ENCODE measurements at places on chromosomes 6 and 20.

GRCh38 chr6:109192865-109193264, 97.6 kb downstream of the CEP57L1 start:
- DNase-seq, result no peak

- DNase-seq, result no peak
Observed at GRCh38 chr6:68726992-68727391, 91.9 kb downstream of the ADGRB3 start.

- no peak for DNase-seq
Observed at GRCh38 chr6:31510007-31510406, 12.1 kb downstream of the MICB start.

DNA sequence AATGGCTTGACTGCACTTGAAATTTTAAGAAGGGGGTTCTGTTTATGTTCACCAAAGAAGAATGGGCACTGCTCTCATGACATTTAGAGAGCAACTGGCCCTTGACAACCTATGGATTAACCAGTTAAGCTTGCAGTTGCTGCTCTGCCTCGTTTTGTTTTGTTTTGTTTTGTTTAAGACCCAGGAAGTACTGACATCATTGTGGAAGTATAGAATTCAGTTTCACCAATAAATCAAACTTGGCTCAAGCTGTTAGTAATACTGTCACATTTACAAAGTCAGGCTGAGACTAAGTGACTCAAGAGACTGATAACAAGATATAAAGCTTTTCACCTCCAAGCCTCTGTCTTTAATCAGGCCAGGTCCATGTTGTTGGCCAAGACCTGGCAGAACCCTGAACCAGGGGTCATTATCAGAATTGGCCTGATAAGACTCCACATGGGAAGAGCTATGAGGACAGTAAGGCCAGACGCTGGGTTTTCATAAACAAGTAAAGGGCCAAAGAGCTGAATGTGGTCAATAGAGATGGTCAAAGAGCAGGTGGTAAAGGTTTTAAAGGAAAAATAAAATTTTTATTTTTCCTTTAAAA, 99.4 kb upstream of the VGLL2 start:
- DNase-seq, result no peak

GRCh38 chr6:126427713-126428112, 87.8 kb downstream of the CENPW start:
- DNase-seq, result no peak

GRCh38 chr20:460180-460579, 2.2 kb downstream of the TBC1D20 start:
- no peak for DNase-seq

GRCh38 chr6:72696055-72696454, 74.2 kb downstream of the KCNQ5 start:
- no peak for DNase-seq

GRCh38 chr6:30136570-30137286, 788 bp downstream of the TRIM40 start:
- DNase-seq, result no peak

- DNase-seq, result no peak
Observed at GRCh38 chr6:53360093-53360912, 11.6 kb upstream of the ELOVL5 start.

GRCh38 chr6:116524236-116524635, 12.8 kb downstream of the CALHM5 start:
- no peak for DNase-seq

DNA sequence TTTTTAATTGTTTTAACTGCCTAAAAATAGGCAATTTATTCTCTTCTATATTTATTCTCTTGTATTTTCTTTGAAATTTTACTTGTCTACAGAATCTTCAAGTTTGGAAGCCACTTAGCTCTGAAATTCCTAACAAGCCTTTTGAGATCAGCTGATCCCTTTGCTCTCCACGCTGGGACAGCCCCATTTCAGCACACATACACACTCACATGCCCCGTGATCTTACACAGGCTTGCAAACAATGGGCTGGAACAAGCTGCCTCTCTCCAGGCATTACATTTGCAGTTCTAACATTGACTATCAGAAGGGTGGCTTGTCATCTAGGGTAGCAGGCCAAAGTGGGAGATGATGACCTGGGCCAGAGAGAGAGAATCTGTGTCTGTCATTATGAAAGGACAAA, 62.1 kb upstream of the RAB32 start:
- DNase-seq, result no peak

- DNase-seq, result no peak
Observed at GRCh38 chr6:35724471-35724870, 12.4 kb upstream of the ARMC12 start.

DNA sequence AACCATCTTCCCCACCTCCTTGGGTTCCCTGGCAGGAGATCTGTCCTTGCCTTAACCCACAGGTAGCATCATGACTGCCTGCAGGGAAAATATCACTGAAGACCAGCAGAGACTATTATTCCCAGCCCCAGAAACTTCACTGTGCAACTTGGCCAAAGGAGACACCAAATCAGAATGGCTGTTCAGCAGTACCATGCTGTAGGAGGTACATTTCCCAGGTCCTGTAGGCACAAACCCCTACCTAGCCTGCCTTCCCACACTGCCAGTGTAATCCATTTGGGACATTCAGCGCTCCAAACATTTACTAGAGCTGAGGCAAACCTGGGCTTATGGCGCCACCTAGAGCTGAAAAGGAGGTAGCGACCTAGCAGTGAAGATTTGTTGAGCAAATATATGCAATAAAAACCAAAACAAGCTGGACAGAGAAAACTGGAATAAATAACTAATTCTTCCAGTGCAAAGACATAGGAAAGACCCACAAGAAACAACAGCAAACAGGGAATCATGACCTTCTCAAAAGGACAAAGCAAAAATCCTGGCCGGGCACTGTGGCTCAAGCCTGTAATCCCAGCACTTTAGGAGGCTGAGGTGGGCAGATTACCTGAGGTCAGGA, 60.3 kb downstream of the VTA1 start:
- DNase-seq, result peak; percentile 35

DNA sequence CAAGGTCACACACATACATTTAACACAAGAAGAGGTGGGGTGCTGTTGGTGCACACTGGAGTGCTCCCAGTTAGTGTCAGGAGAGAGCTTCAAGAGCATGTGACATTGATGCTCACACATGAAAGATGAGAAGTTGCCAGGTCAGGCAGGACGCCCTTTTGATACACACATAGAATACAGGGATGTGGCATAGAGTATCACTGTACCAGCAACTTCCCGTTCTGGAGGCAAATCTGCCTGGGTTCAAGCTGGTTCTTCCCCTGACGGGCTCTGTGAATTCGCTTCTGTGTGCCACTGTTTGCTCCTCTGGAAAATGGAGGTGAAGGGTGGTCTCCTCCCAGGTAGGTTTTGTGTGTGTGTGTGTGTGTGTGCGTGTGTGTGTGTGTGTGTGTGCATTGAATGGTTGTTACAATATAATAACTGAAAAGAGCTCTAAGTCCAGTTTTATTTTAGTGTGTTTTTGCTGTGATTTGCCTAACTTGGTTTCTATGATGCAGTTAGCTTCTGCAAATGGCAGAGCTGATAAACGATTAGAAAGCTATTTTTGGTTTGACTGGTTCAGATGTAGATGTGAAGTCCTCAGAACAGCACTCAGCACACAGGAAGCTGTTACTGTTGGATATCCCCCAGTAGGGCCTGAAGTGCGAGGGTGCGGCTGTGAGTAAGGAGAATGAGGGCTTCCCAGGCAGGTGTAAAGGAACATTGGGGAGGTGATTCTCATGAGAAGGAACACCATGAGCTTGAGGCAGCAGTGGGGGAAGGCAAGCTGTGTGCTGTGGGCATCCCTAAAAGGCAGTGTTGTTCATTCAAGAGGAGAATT, 53.4 kb downstream of the HIVEP1 start:
- no peak for DNase-seq

DNA sequence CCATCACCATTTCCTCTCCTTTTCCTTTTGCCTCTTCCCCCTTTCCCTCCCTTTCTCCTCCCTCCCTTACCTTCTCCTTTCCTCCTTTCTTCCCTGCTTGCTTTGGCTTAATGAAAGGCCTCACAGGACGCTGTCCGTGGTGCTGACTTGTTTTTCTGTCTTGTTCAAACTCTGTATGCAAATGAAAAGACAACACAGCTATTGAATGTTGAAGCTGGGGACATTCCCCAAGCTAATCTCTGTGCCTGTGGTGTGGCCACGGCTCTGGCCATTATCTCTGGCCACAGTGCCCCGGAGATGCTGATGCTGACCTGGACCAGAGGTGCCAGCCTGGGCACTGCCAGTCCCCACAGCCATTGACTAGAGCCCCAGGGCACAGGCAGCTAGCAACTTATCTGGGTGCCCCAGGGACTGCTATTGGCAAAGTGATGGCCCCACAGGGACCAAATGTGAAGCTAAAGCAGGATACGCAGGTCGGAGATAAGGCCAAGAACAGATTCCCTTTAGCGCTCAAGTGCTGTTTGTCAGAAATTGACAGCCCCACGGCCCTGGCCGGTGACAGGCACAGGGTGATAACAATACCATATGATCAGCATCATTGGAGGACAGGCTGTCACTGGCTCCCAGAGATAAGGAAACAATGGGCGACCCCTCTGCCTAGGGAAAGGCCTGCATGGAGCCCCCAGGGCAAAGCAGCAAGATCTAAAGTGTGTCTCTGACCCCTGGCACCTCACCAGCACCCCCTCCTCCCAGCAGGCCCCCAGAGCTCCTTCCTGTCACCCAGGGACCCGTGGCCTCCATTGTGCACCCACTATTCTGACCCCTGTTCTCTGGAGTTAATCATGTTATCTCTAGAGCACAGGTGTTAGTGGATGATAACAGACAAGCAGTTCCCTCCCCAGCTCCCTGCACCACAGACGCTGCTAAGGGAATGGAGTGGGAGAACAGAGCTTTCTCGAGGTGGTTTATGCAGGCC, 31.6 kb upstream of the SLC32A1 start:
- DNase-seq, result no peak

DNA sequence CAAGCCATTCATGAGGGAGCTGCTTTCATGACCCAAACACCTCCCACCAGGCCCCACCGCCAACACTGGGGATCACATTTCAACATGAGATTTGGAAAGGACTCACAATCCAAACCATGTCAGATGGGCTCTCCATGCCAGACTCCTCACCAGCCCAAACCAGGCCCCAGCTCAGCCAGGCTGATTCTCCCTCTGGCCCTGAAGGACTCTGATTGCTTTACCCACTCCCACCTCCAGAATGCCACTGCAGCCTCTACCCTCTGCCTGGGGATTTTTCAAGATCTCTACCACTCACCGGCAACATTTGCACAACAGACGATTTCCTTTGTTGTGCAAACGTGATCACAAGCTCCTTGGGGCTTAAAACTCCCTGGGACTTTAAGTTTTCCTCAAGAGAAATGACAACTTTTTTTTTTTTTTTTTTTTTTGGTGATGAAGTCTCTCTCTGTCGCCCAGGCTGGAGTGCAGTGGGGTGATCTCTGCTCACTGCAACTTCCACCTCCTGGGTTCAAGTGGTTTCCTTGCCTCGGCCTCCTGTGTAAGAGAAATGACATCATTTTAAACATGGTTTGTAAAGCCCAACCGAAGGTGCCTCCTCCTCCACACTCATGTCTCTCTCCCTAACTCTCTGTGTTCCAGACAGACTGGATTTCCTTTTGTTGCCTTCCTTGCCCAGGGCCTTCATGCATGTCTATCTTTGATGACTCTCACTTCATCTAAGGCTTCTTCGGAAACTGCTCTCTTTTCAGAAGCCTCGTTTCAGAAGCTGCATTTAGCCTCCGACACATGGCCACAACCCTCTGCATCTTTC, 147.0 kb downstream of the CDH26 start:
- DNase-seq, result peak; percentile 61

- DNase-seq, result no peak
Observed at GRCh38 chr6:167485186-167485978, 160.5 kb downstream of the TTLL2 start.

DNA sequence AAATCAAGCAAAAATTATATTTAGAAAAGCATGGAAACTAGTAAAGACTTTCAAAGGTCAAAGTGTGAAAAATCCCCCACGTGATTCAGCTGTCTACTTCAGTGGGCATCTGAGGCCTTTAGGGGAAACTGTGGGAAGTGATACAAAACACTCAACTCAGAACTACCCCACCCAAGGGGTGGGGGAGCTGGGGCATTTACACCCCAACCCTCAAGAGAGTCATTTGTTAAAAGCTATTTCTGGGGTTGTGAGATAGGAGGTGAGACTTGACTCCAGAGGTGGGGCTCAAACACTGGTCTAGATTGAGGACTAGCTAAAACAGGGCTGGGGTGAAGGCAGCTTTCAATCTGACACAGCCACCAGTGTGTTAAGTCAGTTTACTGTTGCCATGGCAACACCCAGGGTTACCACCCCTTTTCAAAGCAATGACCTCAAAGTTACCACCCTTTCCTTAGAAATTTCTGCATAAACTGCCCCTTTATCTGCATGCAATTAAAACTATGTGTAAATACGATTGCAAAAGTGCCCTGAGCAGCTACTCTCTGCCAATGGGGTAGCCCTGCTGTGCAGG, 9.9 kb upstream of the GTSF1L start:
- no peak for DNase-seq

DNA sequence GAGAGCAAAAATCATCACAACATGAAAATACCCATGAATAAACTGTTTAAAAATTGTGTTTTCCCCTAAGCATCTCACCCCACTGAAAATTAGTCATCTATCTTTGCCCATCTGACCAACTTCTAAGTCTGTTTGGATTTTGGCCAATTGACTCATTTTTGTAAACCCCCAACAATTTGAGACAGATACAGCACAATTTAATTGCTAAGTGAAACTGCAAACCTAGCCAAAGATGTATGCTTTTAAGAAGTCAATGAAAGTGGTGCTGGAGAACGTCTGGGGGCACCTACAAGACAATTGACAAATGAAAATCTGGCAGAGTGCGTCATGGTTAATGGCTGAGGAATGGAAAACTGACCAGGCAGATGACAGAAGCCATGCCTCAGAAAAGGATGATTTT, 30.9 kb upstream of the SLC24A3 start:
- DNase-seq, result no peak

DNA sequence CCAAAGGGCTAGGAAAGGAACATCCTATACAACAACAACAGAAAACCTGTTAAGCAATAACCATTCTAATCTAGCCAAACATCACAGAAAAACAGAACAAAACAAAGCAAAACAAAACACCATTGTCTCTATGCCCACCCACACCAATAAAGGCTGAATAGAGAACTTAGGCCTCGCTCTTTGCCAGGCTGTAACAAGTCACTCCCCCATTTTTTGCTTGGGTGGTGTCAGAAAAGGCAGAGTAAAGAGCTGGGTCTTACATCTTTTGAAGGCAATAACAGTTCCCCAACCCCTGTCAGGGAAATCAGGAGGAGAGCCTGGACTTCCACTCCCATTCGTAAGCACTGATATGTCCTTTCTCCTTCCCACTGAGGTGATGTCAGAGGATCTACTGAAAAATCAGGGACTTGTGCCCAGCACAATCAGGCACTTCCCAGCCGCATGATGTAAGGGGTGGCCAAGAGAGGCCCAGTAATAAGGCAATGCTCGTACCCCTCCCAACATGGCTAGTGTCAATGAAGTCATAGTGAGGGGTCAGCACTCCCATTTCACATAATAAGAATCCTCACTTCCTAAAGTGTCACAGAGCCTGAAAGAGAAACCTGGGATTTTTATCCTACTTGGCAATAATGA, 31.0 kb downstream of the THEMIS start:
- no peak for DNase-seq

GRCh38 chr6:17494919-17495318, 101.5 kb downstream of the CAP2 start:
- no peak for DNase-seq

Data from iPS DF 19.7 (cell line).